ENCODE measurements at places on chromosomes 1 and 21. TPM values are rescaled to one million over a fixed set of nuclear protein-coding genes. Genes with fewer than 3 reads are reported as not detected.

Gene HCN3
- 1.0 TPM for total RNA-seq

Gene ECM1
- 0.16 TPM for total RNA-seq

Gene ZMYND12
- 0.32 TPM for total RNA-seq

Gene OR2T35
- total RNA-seq: not detected
